ENCODE measurements at places on chromosomes 13 and 19. TPM values are rescaled to one million over a fixed set of nuclear protein-coding genes. Genes with fewer than 3 reads are reported as not detected.

DNA sequence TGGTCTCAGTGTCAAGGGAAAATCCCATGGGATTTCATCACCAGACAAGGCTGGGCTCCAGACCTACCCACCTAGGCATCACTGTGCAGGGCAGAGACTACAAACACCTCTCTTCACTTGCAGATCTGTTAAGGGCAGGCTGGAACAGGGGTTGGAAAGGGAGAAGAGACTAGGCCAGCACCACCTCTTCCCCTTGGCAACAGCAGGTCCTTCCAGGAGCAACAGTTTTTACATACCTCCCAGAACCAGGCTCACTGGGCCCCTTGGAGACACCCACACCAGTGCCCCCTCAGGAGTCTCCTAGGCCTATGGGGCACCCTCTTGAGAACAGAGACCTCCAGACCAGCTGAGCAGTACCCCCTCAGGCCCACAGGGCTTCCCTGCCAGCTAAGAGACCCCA lies 2.5 kb upstream of the UBE2M start:
- DNase-seq = no peak

DNA sequence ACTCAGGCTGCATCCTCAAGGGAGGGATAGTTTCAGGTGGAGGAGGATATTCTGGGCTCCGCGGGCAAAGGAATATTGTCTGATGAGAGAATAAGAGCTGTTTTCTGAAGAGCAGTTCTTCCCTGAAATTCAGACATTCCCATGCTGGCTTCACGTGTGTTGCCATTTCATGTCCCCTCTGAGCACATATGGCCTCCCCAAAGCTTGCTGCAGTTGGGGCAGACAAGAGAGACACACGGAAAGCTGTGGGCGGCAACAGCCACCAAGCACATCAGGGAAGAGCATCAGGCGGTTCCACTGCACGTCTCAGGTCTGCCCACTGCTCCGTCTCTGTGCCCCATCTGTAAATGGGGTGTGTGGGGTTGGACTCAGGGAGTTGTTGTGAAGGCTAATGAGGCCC lies 247.5 kb upstream of the TSHZ3 start:
- no peak for DNase-seq

DNA sequence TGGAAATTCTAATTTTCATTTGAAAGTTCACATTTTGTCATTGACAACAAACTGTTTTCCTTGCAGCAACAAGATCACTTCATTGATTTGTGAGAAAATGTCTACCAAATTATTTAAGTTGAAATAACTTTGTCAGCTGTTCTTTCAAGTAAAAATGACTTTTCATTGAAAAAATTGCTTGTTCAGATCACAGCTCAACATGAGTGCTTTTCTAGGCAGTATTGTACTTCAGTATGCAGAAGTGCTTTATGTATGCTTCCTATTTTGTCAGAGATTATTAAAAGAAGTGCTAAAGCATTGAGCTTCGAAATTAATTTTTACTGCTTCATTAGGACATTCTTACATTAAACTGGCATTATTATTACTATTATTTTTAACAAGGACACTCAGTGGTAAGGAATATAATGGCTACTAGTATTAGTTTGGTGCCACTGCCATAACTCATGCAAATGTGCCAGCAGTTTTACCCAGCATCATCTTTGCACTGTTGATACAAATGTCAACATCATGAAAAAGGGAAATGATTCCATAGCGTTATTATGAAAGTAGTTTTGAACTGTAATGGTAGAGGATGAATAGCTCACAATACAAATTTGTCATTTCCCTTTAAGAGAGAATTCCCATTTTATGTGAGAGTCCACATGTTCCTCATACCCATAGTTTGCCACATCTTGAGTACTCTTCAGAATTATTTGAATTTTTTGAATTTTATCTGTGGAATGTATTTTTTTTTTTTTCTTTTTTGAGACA lies 2.6 kb downstream of the BRCA2 start:
- DNase-seq = no peak

DNA sequence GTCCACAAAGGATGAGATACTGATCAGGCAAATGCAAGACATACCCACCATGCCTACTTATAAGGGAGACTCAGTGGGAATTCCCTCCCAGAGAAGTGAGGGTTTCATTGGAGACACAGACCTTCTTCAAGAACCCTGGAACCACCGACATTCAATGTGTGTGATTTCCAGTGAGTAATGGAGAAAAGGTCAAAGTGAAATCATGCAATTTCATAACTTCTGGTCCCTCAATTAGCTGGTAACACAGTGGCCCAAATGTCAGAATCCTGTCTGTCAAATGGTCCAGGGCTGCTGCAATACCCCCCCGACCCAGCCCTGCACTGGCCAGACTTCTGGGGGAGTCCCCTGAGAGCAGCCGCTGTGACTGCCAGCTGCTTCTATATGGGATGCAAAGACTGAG lies 4.7 kb upstream of the METTL21C start:
- no peak for DNase-seq

The GAPDHS gene
- not detected for total RNA-seq

- DNase-seq = peak; percentile 1
Measured at GRCh38 chr13:50873467-50873866, 30.0 kb upstream of the DLEU7 start.

DNA sequence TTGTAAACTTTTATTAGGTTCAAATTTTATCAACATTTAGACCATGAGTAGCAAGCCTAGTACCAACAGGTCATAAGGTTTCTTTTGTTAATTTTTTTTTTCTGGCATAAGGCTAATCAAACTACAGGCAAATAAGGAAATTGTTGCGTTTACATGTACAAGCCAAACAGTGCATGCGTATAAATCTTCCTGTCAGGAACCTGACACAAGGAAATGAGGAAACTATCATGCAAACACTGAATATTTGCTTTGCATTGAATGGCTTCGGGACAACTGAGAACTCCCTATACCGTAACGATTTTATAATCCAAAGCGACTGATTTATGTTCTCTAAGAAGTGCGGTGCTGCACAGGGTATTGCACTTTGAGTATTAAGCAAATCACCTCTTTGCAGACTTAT lies 133.0 kb upstream of the TRPC4 start:
- no peak for DNase-seq

DNA sequence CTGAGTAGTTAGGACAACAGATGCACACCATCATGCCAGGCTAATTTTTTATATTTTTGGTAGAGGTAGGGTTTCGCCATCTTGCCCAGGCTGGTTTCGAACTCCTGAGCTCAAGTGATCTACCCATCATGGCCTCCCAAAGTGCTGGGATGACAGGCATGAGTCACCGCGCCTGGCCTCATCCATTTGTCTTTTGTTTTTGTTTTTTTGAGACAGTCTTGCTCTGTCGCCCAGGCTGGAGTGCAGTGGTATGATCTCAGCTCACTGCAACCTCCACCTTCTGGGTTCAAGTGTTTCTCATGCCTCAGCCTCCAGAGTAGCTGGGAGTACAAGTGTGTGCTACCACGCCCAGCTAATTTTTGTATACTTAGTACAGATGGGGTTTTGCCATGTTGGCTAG lies 57.0 kb downstream of the DNM2 start:
- DNase-seq = no peak

- DNase-seq = no peak
Measured at GRCh38 chr13:36553491-36553890, 120.3 kb upstream of the SERTM1 start.
